Stimulated activated CD4-positive, alpha-beta T cell treated with anti-CD3 and anti-CD28 coated beads, TNF-alpha, amount 100 ng/mL, for 1 hour (primary cell): ENCODE measurements at places on chromosomes 1 and 21.

GRCh38 chr1:209601809-209602657, 18.5 kb downstream of the CAMK1G start:
- DNase-seq, result no peak

GRCh38 chr1:53141487-53142055, 867 bp downstream of the SLC1A7 start:
- no peak for DNase-seq

DNA sequence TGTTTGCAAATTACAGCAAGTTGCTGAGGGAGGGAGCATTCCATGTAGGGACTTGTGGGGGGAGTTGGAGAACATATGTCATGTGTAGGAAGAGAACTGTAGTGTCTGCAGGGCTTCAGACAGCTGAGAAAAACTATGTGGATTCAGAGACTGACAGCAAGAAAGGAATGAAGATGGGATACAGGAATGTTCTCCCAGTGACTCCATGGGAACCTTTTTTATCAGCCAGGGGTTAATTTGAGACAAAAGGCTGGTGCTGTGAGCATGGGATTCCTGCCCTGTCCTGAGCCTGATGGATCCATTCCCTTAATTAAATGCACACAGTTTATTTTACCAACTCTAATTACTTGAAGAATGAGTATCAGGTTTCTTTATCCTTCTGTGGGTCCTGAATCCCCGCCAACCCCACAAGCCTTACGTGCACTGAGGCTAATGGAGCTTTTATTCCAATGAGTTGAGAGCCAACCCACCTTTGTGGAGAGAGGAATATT, 26.5 kb upstream of the PLXNA2 start:
- DNase-seq, result no peak

DNA sequence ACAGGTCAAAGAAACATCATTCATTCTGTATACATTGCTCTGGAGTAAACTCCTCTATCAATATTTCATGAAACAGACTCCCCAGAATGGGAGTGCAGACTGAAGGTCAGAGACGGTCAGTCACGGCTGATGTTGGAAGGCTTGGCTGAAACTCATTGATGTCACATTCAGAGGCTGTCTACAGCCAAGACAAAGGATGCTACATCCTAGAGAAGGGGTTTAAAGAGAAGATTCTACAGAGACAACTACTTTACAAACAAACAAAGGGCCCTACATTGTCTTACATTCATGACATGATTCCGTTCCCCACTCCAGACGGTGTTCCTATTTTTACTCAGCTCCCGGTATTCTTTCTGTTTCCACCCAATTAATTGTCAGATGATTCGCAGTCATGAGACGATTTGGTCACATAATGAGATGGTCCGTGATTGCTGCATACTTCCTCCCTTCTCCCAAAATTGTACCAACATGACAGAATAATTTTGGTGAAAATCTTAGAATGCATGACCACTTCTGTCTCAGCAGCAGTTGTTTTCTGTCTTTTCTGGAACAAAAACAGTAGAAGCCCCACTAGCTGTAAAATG, 73.8 kb upstream of the VAV3 start:
- no peak for DNase-seq

DNA sequence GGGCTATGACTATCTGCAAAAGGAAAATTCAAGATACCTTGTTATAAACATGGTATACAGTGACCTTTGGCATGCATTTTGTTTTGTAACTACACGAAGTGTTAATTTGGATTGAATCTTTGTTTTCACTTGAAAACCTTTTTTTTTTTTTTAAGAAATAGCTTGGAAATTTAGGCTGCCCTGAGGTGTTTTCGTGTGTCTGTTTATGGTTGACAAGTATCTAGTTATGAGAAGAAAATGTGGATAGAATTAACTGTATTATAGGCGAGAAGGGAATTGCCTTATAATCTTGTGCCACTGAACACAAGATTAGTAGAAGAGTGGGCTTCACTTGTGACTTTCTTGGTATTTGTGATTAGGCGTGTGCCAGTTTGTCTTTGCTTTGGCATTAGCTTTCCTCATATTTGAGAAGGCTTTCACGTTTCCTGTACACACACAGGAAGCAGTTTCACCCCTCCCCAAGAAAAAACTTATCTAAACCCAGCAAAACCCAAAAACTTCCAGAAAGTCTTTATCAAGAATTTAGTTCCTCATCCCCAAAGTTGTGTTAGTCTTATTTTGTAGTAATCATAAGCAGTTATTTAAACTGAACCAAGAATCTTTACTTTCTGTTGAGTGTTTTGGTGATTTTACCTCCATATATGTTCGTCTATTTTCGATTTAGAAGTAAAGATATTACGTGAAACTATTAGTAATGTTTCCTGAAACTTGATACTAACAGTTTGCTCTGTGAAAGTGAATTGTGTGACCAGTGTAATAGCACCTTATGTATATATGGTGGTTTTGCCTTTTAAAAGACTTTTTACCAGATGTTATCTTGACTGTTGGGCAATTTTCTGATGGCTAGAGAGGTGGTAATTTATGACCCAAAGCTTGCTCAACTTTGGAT, 3.8 kb downstream of the DYRK1A start:
- DNase-seq, result no peak

DNA sequence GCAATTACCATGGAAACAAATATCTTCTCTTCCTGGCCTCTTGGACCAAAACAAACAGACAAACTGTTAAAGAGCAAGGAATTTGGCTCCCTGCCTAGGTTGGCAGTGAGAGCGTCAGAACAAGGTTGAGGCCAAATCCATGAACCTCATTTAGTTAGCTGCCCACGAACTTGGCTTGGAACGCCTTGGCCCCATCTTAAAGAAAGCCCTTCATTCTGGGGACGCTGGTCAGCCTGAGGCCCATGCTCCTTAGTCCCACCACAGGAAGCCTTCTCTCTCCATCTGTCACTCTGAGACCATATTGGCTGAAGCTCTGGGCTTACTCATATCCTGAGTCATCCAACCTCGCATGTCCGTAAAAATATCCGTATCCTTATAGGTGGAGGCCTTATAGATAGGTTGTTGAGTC, 62.4 kb upstream of the DIRAS3 start:
- no peak for DNase-seq

- no peak for DNase-seq
Observed at GRCh38 chr1:192925609-192926008, 116.8 kb downstream of the RGS2 start.

GRCh38 chr1:188426561-188426960, 1597.8 kb downstream of the PLA2G4A start:
- DNase-seq, result no peak

DNA sequence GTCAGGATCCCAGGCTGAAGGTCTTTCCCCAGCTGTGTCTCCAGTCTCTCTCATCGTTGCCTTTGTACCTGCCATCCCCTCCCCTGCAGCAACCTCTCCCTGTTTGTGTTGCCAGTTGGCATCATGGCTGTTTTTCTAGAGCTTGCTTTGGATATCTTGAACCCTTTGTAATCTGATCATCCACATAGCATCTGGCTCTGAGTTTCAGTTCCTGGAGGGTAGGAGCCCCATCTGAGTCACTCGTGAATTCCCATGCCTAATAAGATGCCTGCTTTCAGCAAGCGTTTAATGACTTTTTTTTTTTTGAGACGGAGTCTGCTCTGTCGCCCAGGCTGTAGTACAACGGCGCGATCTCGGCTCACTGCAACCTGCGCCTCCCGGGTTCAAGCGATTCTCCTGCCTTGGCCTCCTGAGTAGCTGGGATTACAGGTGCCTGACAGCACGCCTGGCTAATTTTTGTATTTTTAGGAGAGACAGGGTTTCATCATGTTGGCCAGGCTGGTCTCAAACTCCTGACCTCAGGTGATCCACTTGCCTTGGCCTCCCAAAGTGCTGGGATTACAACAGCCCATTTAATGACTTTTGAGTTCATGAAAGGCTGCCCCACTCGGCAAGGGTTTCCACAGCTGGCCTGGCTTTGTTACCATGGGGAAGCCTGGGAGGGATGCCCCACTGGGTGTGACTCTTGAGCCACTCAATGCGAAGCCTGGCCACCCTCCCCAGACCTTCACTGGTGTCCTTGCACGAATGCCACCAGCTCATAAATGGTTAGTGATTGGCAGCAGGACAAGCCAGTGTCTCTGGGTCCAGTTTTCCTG, 11.9 kb downstream of the ALPL start:
- no peak for DNase-seq

- no peak for DNase-seq
Observed at GRCh38 chr1:191022856-191023255, 545.2 kb upstream of the BRINP3 start.

GRCh38 chr1:234891427-234891826, 237.2 kb downstream of the TOMM20 start:
- DNase-seq, result no peak

GRCh38 chr1:156104065-156104810, 10.3 kb upstream of the LMNA start:
- DNase-seq, result no peak

- DNase-seq, result no peak
Observed at GRCh38 chr1:99228153-99228552, 36.1 kb upstream of the PLPPR4 start.

GRCh38 chr1:64051796-64052195, 151.6 kb upstream of the UBE2U start:
- DNase-seq, result no peak

GRCh38 chr1:182249201-182249676, 142.4 kb downstream of the GLUL start:
- DNase-seq, result no peak

GRCh38 chr1:101004670-101005069, 20.9 kb downstream of the DPH5 start:
- no peak for DNase-seq

GRCh38 chr1:76938304-76938703, 71.0 kb downstream of the ST6GALNAC5 start:
- DNase-seq, result no peak

DNA sequence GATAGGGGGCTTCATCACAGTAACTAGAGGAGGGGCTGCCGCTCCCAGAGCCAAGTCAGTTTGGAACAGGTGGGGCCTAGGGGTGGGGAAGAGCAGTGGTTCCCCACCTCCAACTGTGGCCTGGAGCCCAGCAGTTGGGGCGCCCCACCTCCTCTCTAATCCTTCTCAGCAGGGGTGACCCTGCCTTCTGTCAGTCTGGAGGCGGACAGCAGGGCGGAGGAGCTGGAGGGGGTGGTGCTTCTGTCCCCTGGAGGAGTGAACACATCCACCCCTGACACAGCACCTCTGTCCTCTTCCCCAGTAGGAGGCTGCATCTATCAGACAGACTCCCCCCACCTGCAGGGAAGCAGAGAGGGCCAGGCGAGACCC, 73.8 kb downstream of the MRPL37 start:
- DNase-seq, result no peak

DNA sequence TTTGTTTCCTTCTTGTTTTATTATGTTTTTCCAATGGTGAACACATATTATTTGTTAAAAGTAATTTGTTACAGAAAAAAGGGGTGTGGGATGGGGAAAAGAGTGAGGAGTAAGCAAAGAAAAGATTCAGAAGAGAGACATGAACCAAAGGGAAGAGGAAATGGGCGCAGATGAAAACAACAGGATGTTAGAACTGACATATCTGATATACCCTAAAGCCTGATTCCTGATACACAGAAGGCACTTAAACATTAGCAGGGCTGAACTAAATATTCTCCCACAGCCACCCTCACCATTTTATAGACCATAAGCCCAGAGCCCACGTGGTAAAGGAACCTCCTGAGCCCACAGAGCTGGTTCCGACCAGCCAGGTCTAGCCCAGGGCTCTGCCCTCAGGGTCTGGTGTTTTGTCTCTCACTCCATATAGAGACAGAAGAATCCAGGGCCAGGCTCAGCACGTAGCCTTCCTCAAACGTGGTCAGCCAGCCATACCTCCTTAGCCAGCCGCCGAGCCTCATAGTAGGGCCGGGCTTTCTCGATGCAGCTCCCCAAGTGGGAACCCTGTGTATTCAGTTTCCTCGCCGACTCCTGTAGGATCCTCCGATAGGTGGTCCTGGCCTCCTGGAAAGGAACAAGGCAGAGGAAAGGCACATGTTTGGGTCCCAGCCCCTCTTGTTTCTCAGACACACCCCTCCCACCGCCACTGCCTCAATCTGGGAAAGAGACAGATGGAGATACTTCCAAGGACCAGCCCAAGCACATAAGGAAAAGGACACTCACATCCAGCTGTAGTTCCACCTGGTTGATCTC, 9.5 kb downstream of the SH3BP5L start:
- no peak for DNase-seq

GRCh38 chr1:109791495-109792043, 27.8 kb upstream of the EPS8L3 start:
- no peak for DNase-seq

- no peak for DNase-seq
Observed at GRCh38 chr1:187092104-187092503, 263.4 kb downstream of the PLA2G4A start.

GRCh38 chr1:43582162-43582566, 51.5 kb downstream of the PTPRF start:
- DNase-seq, result no peak

DNA sequence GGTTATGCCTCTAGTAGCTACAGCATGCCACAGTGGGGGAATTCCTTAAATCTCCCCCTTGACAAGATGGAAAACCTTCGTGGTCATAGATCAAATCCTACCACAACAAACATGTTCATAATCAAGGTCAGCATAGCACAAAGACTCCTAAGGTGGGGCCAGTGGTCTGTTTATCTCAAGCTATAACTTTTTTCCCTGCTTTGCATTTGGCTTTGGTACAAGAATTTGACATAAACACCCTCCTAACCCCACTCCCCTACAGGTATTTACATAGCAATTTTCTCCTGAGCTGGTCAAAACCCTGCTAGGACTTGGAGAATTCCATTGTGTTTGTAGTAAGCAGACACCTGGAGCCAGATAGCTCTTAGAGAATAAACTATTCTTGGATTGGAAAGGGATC, 58.5 kb downstream of the HIVEP3 start:
- DNase-seq, result no peak

GRCh38 chr1:203089001-203089650, 3.3 kb upstream of the MYOG start:
- DNase-seq, result no peak

DNA sequence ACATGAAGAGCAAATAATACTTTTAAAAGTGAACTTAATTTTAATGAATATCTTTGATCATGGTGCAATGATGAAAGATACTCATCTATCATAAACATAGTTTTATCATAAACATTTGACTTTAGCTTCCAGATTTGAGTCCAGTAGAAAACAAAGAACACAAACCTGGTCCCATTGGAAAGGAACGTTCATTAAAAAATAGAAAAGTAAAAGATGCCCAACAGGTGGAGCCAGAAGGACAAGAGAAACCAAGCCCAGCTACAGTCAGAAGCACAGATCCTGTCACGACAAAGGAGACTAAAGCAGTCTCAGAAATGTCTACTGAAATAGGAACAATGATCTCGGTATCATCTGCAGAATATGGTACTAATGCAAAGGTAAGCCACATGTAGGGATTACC, 55.6 kb upstream of the MYOCOS start:
- no peak for DNase-seq

GRCh38 chr21:34914239-34914638, 134.9 kb downstream of the RUNX1 start:
- no peak for DNase-seq
